ENCODE measurements at places on chromosomes 7 and 10.

DNA sequence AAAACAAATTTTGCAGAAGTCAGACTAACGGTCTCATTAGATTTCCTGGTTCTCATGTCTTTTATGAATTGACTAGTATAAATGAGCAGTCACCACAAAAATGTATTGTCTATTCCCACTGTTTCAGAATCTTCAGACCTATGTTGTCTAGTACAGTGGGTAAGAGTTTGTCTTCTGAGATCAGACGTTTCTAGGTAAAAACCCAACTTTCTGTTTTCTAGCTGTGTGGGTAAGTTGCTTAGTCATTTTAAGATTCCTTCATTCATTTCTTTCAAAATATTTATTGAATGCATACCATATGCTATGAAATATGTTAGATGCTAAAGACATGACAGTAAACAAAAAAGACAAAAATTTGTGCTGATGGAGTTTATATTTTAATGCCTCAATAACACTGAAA is 156.3 kb downstream of the POLR1F start:
- no peak for DNase-seq

- no peak for DNase-seq
Measured at GRCh38 chr7:154353355-154353767, 301.2 kb downstream of the DPP6 start.

- DNase-seq: no peak
Measured at GRCh38 chr10:97542169-97543024, 30.2 kb upstream of the ANKRD2 start.

DNA sequence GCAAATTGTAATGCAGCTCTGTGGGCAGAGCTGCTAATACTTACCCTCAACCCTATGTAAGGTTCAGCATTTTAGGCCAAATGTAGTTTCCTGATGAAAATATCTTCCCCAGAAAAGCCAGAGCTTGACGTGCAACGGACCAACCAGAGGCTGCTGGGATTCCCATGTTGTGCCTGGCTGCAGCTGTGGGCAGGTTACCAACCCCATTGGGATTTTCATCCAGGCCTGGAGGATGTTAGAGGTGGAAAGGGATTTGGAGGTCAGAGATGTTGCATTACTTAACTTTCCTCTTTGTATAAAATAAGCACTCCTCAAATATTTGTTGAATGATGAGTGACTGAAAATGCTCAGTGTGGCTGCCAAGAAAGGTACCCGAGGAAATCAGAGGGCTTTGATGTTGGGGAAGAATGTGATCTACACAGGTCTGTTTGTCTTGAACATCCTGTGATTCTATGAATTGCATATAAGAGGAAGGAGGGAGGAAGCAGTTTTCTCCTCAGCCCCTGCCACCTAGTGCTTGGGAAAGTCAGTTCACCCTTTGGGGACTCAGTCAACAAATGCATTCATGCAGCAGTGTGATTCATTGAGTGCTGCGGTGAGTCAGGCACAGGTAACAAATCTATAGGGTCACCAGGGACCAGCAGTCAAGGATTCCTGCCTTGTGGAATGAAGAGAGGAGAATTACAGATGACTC is 487.2 kb downstream of the RPS24 start:
- DNase-seq: no peak

GRCh38 chr10:23614483-23614882 is 175.6 kb downstream of the OTUD1 start:
- DNase-seq: no peak

GRCh38 chr10:35336084-35336831 is at the start of gene CCNY:
TSS of gene CCNY (plus strand) at chr10:35336509. CDS start at chr10:35337054, 545 bp downstream.
- DNase-seq: peak; percentile 93

- no peak for DNase-seq
Measured at GRCh38 chr10:56349611-56350010, 11.4 kb downstream of the ZWINT start.

DNA sequence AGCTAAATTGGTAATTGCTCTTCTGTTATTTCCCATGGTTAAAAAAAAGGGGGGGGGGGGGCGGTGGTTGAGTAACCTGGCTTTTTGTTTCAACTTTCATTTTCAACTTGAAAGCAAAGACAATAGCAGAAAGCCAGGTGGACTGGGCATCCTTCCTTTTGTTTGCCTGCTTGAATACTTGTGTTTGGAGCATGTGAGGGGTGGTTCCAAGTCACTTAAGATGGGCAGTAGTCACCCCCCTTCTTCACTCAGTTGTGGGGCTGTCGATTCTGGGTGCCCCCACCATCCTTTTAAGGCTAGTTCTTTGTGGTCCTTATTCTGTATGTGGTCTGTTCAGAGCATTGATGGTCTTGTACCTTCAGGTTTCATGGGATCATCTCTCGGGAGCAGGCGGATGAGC is 165.6 kb upstream of the PRR15 start:
- no peak for DNase-seq

GRCh38 chr10:1788401-1788800 is 51.1 kb upstream of the ADARB2 start:
- no peak for DNase-seq

GRCh38 chr7:137681657-137682562 is 164.9 kb downstream of the DGKI start:
- no peak for DNase-seq

DNA sequence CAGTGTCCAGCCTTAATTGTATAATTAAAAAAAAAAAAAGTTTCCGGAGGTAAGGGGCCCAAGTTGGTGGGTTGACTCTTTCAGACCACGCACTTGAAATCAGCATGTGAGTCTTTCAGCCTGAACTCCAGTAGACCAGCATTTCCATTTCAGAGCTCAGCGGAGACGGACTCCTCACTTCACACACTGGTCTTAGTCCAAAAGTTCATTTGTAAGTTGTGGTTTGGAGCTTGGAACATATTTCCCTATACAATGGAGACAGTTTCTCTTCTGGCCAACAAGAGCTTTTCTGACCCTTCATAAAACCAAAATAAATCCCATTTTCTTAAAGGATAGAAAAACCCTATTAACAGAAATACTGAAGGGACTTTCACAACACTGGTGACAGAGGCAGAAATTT is 41.0 kb downstream of the ATXN7L1 start:
- DNase-seq: no peak

DNA sequence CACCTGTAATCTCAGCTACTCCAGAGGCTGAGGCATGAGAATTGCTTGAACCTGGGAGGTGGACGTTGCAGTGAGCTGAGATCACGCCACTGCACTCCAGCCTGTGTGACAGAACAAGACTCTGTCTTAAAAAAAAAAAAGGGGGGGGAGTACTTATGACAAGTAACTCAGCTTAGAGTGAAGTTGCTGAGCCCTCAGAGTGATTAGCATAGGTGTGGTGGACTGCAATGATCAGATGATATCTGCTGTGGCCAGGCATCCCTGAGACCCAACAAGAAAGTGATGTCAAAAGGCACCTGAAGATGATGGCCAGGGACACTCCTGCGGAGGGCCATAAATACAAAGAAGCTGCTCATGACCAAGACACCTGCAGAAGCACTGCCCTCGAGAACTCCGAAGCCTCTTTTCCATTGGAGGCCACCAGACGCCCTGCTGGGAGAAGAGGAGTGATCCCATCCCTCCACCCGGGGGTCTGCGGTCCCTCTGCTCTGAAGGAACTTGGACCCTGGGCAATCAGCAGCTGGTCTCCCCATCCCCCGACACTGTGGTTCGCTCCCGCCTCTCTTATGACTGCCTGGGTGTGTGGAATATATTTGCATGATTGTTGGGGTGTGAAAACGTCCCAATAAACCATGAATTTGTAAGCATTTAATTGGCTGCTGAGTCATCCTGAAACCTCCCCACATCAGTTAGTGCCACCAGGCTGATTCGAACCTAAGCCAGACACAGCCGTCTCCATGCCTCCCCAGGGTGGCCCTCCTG is 46.0 kb downstream of the RASGEF1A start:
- DNase-seq: no peak

DNA sequence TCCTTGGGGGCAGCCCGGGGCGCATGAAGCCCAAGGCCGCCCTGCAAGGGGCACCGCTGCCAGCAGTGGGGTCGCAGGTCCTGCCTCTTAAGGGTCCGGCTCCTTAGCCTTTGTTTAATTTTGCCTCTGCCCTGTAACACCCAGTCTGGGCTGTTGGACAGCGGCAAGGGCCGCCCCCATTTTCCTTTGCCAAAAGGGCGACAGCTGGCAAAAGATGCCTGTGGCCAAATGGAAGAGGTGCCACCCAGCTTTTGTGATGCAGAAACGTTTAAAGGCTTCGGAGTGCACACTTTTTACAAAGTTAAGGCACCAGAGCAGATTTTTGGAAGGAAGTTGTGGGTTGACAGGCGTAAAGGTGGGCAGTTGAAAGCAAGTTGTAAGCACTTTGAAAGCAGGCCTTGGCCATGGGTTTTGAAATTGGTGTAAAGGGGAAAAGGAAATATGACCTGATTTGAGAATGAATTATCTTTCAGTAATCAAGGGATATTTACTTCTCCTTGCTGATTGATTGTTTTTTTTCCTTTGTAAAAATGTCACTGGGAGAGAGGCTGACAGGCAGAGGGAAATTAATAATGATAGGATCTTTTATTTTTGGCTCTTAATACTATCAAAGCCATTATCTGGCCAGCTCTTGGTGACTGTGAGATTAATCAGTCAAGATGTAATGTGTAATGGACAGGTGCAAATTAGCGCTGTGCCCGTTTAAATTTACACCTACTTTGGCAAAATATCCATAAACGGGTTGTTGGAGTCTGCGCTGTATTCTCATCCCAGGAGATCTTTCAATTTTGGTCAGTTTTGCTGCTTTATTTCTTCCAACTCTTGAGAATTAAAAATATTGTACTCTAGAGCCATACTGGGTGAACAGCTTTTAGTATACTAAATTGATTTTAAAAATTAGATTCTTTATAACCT is 1.2 kb downstream of the CASD1 start:
- DNase-seq: peak; percentile 28

GRCh38 chr7:149455175-149455950 is 5.5 kb downstream of the ZNF777 start:
- DNase-seq: no peak

- no peak for DNase-seq
Measured at GRCh38 chr10:76721891-76722505, 915.6 kb downstream of the KCNMA1 start.

GRCh38 chr7:106626376-106627164 is 34.4 kb downstream of the CCDC71L start:
- DNase-seq: no peak

GRCh38 chr10:122204691-122205489 is 66.2 kb upstream of the BTBD16 start:
- DNase-seq: no peak

DNA sequence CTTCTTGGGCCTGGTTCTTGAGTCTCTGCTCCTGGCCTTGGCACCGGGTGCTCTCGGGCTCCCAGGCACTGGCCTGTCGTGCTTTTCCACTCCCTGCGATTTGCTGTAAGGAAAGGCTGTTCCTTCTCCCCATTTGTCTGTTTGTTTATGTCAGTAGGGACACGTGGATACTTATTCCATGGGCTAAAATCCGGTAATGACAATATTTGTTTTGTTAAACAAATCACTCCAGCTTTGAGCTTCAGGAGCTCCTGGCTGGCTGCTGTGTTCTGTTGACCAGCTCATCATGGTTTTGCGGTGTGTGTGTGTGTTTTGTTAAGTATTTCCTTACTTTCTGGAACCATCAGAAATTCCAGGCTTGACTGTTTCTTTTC is 17.5 kb upstream of the JAKMIP3 start:
- no peak for DNase-seq

DNA sequence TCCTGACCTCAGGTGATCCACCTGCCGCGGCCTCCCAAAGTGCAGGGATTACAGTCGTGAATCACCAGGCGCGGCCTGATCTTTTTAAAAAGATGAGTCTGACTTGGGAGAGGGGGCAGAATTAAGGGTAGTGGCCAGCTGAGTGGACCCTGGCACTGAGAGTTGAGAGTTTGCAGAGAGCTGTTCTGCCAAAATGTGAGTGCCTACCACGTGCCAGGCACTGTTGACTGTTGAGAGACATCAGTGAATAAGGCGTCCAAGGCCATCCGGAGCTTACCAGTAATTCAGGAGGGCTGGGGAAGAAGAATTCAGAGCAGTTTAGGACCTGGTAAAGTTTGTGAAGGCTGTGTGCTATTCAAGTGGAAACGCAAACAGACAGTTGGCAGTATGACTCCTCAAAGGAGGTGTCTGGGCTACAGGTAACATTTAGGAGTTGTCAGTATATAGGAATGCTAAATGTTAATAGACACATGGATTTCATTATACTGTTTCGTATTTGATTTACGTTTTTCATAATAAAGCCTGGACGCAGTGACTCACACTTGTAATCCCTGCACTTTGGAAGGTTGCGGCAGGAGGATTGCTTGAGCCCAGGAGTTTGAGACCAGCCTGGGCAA is 1.5 kb downstream of the NIPSNAP2 start:
- no peak for DNase-seq

GRCh38 chr10:55629793-55630490 is 731.1 kb downstream of the ZWINT start:
- no peak for DNase-seq

GRCh38 chr7:30390736-30391636 is 87.6 kb downstream of the NOD1 start:
- DNase-seq: no peak
